Brain pericyte (primary cell): ENCODE measurements at places on chromosomes 2 and 18.

DNA sequence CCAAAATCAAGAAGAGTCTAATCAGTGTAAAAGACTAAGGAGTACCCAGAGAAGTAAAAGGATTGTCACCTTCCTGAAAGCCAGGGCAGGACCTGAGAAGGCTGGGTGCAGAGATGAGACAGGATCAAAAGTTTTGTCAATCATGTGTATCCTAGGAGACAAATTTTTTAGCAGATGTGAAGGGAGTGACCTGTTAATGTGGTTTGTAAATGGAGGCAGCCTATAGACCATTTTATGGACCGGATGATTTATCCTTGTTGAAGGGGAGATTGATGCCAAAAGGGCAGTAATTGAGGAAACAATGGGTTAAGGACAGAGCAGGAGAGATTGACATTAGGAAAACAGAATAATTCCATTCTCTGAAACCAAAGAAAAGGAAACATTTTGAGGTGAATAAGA is 813 bp downstream of the NDC80 start:
- DNase-seq = no peak

- no peak for DNase-seq
Observed at GRCh38 chr2:169093535-169093934, 24.2 kb downstream of the DHRS9 start.

- DNase-seq = no peak
Observed at GRCh38 chr2:121907928-121908327, 152.5 kb downstream of the TSN start.

GRCh38 chr18:59624369-59624765 is 72.9 kb downstream of the CCBE1 start:
- no peak for DNase-seq

DNA sequence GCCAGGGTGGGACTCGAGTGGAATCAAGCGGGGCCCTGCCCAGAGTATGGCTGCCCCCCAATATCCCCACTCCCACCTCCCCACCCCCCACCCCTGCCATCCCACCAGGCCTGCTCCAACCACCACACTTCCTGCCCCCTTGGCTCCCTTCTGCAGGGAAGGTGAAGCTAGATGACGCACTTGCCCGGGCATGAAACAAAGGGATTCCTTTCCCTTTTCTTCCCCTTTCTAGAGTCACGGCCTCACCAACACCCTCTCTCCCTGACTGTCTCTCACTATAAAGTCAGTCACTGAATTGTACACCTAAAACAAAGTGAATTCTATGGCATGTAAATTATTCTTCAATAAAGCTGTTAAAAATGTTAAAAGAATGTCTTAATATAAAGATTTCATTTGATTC is 16.0 kb downstream of the ZBTB7C start:
- DNase-seq = no peak
